Omental fat pad (tissue), 4 donors: ENCODE measurements at places on chromosomes 12 and 14.

DNA sequence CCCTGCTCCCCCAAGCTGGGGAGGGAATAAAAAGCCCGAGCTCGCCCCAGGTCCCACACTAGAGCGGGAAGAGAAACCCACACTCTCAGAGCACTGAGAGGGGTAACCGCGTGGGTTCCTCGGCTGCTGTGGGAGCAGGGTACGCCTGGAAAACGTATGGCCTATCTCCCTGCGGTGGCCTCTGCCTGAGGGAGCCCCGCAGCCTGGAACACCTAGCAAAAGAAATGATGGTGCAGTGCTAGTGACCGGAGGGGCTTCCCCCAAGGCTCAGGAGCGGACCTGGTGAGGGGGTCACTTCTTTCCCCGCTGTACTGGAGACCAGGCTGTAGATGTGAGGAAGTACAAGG is 2.5 kb upstream of the OR4N2 start:
- DNase-seq, result no peak

- DNase-seq, result no peak
Measured at GRCh38 chr14:53603994-53604393, 352.6 kb downstream of the BMP4 start.

- no peak for DNase-seq
Measured at GRCh38 chr14:36222337-36222736, 45.8 kb upstream of the PTCSC3 start.

- DNase-seq, result no peak
Measured at GRCh38 chr12:237026-237815, 23.3 kb upstream of the SLC6A12 start.

DNA sequence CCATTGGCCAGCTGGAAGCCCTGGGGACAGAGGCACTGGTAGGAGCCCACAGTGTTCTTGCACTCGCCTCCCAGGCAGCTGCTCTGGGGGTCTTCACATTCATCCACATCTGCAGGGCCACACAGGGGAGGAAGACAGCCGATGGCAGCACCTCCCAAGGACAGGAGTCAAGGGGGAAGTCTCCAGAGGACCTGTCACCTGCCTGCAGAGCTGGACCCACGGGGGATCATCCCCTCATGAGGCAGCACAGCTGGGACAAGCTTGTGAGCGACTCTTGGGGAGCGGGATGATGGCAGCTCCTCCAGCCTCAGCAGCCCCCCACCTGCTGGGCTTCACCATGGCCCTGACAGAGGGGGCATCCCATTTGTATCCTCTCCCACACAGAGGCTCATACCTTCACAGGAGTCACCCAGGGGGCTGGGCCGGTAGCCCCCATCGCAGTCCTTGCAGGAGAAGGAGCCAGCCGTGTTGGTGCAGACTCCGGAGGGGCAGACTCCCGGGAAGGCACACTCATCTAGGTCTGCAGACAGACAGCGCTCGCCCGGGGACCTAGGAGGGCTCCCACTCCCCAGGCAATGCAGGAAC is 15.4 kb downstream of the ISCA2 start:
- peak; percentile 2 for DNase-seq

- no peak for DNase-seq
Measured at GRCh38 chr12:109989380-109989779, 6.8 kb downstream of the GIT2 start.

DNA sequence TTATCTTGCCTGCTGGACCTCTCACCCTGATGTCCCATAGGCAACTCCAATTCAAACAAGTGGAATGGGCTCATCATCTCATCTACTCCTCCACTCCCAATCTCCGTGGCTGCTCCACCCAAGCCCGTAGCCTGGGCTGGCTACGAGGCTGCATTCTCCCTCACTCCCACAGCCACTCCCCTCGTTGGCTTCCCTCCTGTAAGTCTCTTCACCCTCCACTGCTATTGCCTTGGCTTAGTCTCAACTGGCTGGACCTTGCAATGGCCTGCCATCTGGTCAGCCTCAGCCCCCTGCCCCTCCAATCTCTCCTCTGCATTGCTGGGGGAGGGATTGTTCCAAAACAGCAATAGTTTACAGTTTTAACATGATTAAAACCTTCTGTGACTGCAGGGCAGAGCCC is 44.4 kb upstream of the PELI2 start:
- no peak for DNase-seq

- no peak for DNase-seq
Measured at GRCh38 chr12:47821346-47821706, 1.6 kb upstream of the HDAC7 start.

DNA sequence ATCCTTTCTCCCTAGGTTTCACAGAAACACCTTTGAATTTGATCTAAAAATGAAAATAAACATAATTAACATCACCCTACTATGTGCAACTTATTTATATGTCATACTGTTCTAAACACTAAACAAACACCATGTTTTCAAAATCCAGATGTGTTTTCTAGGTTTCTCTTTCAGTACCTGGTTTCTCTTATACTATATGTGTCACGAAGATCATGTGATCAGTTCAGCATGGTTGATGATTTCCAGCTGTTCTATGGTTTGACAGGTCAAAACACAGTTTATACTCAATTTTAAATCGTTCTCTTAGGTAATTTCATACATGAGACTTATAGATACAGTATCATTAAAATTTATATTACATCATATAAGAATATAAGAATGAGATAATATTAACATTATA is 373.1 kb downstream of the SOX5 start:
- no peak for DNase-seq

GRCh38 chr12:45938566-45938965 is 51.8 kb downstream of the SCAF11 start:
- DNase-seq, result no peak

- no peak for DNase-seq
Measured at GRCh38 chr14:85752175-85752574, 222.2 kb downstream of the FLRT2 start.

DNA sequence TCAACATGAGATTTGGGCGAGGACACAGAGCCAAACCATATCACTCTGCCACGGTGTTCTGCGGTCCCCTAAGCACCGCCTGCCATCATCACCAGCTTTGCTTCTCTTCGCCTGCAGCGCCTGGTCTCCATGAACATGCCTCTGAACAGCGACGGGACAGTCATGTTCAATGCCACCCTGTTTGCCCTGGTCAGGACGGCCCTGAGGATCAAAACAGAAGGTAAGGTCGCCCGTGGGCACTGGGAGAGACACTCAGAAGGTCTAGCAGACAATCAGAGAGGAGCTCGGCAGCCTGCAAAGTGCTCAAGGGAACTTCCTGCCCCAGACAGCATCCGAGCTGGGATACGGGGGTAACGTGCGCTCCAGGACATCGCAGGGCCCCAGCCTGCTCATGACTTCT is 126.0 kb upstream of the FKBP4 start:
- DNase-seq, result no peak

DNA sequence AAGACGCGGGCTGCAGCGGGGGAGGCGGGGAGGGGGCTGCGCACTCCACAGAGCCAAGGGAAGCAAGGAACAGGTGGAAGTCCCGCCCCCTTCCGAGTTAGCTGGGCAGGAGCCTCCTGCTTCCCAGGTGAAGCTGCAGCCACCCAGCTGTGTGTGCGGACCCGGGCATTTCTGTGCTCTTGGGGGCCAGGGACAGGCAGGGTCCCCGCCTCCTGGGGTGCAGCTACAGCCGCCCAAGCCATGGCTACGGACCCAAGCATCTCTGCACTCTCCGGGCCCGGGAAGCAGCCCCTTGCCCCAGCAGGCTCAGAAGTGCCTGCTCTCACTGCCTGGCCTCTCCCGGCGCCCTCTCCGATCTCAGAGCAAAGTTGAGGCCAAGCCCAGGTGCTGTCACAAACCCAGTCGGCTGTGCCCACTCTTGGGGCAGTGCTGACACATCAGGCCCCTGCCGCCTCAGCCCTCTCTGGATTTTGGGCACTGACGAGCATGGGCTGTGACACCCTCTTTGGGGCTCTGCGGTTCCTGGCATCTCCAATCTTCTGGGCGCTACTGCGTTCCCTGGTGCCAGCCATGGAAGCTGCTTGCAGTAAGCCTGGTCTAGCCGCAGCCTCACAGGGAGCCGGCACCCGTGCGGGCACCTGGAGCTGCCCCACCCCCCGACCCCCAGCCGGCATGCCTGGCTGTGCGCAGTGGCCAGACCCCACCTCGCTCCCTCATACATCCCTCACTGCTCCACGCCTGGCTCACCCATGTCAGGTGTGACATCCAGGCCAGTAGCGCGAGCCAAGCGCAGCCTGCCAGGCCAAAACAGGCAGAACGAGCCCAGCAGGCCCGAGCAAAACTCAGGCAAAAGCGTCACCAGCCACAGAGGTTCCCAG is 8.5 kb upstream of the MGAT4C start:
- DNase-seq, result no peak

GRCh38 chr12:104249017-104249416 is 33.4 kb downstream of the TXNRD1 start:
- no peak for DNase-seq

DNA sequence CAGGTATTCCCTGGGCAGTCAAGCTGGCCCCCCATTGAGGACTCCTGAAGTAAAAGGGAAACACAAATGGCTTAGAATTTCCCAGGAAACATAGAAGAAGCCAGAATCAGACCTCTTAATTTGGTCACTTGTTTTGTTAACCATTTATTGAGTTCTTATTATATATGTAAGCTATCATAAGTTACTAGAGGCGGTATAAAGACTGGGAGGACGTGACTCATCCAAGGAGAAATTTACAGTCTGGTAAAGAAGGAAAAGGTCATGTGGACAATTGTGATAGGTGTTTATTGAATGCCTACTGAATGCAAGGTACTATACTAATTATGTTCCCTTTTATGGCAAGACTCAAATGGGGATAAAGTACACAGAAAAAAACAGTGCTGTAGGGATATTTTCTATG is 146.7 kb downstream of the DYRK2 start:
- no peak for DNase-seq

GRCh38 chr12:82174936-82175335 is 183.3 kb downstream of the CCDC59 start:
- no peak for DNase-seq

DNA sequence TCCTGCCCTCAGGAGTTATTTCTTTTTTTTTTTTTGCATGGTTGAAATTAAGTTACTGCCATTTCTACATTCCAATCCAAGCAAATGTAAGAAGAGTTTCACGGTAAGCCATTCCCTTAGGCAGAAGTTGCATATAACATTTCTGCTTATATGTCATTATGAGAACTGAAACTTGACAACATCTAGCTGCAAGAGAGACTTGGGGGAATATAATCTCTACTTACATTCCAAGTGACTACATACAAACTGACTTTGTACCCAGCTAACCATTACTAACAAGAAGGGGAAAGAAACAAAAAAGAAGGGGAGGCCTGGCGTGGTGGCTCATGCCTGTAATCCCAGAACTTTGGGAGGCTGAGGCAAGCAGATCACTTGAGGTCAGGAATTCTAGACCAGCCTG is 7.3 kb upstream of the RESF1 start:
- DNase-seq, result no peak

DNA sequence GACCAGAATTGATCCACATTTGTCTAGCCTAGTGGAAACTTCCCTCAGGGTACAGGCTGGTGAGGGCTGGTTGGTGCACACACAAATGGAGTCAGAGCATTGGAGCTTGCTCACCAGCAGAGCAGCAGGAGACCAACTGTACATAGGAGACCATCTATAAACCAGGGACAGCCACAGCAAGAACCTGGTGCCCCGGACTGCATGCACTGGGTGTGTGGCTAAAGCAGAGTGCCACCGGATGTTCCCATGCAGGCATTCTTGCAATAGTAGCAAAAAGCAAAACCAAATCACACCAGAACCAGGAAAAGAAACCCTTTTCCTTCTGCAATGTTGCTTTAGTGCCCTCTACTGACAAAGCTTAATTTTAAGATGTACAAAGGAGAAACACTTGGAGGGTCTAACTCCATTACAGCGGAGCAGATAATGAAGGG is 136.4 kb downstream of the MDGA2 start:
- no peak for DNase-seq

- DNase-seq, result peak; percentile 45
Measured at GRCh38 chr12:121110211-121110940, 22.3 kb upstream of the P2RX7 start.

- no peak for DNase-seq
Measured at GRCh38 chr12:20211981-20212421, 156.3 kb upstream of the PDE3A start.

GRCh38 chr12:63955831-63956666 is 111.5 kb downstream of the SRGAP1 start:
- no peak for DNase-seq

- no peak for DNase-seq
Measured at GRCh38 chr14:97266653-97267052, 469.5 kb downstream of the VRK1 start.

DNA sequence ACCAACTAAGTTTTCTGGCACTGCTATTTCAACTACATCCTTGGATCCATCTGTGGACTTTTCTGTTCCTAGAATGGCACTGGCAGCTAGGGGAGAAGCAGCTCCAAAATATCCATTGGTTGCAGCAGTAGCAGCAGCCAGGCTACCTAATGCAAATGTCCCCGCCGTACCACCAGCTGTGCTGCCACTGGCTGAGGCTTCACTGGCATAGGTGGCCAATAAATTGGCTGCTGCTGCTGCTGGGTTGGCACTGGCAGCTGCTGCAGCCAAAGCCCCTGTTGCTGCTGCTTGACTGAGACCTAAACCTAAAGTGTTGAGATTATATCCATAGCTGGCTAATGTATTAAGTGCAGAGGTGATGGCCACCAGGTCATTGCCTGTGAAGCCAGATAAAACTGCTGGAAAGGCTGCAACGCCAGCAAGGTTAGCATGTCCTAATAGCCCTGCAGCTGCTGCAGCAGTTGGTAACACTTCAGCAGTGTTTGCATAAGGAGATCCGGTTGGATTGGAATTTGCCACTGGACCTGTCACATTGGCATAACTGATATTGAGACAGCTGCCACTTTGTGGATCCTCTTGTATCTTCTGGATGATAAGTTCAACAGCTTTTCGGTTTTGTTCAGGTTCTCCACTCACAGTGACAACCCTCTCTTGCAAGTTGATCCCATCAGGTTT is 149.5 kb downstream of the NOVA1 start:
- DNase-seq, result no peak

GRCh38 chr14:63852817-63853731 is at the start of gene SYNE2:
Gene SYNE2, plus strand, starts transcription at chr14:63853004. Its CDS starts 56,145 bp downstream, at chr14:63909149.
- no peak for DNase-seq

- no peak for DNase-seq
Measured at GRCh38 chr12:119444462-119445044, 110.0 kb downstream of the CCDC60 start.
